ENCODE measurements at places on chromosomes 3 and 15.

DNA sequence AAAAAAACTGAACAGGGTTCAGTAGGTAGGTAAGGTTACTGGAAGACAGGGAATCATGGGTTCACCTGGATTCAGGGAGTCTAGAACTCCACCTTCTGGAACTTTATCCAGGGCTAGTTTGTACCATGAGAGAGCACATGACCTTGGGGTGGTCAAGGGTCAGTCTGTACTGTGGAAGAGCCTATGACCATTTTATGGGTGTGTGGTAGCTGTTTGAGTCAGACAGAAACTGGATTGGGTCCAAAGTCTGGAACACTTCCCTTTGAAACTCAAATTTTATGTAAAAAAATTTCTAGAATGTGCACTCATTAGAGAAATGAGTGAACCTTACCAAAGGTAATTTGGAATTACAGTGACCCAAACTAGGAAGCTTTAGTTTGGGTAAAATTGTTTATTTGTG lies 486.0 kb upstream of the AGTR1 start:
- DNase-seq, result no peak

DNA sequence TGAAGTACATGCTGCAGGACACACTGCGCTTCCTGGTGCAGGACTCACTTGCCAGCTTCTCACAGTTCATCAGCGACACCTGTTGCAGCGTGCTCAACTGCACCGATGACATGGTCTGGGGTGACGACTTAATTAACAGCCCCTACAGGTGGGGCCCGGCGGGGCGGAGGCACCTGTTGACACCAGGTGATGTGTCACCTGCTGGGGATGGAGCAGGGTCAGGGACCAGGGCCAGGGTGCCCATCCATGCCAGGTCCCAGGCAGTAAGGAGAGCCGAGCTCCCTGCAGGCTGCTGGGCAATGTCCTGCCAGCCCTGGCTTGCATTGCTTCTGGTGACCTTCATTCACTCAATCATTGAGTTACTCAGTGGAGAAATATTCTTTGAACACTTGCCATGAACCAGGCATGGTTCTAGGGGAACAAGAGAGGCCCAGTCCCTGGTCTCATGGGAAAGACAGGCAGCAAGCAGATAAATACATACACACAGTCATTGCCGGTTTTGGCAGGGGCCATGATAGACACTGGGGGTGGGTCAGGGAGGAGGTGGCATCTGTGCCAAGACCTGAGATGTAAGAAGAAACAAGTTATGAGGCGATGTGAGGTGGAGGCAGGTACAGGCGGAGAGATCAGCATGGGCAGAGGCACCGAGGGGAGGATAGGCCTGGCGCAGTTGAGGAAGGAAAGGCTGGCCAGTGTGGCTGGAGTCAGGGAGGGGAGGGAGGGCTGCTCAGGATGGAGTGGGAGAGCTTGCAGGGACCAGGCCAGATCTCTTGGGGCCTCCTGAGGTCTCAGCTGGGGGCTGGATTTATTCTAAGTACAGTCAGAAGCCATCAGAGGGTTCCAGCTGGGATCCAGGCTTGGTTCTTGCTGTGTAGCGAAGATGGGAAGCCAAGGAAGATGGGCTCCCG lies 30.8 kb downstream of the DNAH1 start:
- DNase-seq, result no peak

DNA sequence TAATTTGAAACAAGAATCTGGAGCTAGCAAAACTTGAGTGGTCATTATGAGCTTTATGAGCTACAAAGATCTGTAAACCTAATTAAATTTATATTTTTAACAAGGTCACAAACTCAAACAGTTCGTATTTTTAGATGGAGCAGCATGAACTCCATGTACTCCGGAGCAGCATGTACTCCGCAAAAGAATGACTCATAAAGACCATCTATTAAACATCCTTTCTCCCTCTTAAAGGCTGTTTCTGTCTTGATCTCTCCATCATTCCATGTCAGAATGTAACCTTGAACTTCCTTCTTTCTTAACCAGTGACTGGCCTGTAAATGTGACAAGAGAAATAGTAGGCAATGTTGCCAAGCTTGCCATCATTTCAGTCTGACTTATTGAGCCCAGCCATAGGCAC lies 696.9 kb downstream of the ZNF385D start:
- no peak for DNase-seq

DNA sequence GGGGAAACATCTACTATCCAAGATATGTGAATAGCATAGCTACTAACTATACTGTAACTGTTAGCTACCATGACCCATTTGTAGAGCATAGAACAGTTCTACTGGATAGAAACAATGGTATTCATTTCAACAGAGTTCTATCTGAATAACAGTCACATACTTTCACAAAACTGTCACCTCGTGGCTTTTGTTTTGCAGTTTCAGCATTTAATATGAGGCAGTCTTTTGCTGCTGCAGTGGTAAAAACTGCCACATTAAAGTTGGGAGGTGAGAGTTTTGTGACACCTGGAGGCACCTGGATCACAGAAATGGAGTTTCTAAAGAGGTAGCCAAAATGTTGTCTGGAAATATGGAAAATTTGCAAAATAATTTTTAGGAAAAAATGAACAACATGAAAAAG lies 578.0 kb downstream of the UNC13C start:
- DNase-seq, result no peak

DNA sequence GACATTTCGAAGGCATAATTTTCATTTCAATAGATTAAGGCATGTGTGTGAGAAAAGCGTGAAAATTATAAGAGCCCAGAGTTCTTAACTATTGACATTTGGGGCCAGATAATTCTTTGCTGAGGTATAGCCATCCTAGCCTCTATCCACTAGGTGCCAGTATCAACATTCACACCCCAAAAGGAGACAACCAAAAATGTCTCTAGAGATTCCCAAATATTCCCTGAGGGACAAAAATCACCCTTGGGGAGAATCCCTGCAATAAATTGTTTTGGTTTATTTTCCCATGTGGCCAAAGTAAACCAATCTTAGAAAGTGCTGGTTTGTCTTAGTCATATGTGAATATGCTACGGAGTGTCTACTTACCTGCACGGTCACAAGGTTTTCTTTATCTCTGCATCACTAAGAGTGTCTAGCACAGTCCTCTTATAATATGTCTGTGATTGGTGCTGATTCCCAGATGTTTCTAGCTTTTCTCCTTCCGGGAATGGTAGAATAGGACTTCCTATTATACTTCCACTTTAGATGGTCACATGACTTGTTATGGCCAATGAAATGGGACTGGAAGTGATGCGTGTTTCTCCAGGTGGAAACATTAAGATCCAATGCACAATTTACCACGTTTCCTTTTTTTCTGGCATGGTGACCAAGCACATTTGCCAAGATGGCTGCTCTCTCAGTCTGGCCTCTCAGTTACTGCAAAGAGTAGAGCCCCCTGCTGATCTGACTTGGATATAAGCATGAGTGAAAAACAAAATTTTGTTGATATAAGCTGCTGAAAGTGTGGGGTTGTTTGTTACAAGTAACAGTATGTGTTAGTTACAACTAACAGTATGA lies 8.0 kb upstream of the KBTBD8 start:
- DNase-seq, result no peak

DNA sequence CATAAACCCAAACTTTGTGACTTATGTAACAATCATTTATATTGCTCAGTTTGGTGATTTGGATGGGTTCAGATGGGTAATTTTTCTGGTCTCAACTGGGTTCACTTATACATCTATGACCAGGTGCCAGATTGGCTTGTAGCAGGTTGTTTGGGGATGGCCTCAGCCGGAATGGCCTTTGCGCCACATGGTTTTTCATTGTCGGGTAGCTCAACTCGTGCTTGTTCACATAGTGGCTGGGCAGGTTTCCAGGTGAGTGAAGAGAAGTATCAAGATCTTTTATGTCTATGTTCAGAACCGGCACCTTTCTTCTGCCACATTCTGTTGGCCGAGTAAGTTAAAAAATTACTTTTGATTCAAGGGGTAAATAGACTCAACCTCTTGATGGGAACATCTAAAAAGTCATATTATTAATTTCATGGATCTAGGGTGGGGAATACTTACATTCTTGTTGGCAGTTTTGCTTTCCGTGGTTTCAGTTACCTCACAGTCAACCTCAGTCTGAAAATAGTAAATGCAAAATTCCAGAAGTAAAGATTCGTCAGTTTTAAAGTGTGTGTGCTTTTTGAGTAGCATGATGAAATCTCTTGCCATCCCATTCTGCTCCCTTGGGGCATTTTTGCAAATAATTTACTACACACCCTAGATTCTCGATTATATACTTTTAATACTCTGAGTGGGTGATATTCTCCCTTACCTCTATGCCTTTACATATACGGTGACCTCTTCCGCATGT lies 745.7 kb upstream of the CCDC54 start:
- no peak for DNase-seq

DNA sequence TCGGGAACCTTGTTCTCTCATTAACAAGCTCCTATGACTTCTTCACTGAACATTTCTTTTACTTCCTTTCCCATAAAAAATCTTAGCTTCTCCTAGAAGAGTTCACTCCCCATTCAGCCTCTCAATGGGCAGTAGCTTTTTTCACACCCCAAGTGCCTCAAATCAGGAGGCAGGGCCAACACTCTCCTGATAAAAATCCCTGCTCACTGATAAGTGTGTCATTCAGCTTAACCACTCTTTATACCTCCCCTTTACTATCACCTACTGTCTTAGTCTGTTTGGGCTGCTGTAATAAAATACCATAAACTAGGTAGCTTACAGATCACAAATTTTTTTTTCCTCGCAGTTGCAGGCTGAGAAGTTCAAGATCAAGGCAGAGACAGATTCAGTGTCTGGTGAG lies 400.4 kb downstream of the WDR72 start:
- no peak for DNase-seq

DNA sequence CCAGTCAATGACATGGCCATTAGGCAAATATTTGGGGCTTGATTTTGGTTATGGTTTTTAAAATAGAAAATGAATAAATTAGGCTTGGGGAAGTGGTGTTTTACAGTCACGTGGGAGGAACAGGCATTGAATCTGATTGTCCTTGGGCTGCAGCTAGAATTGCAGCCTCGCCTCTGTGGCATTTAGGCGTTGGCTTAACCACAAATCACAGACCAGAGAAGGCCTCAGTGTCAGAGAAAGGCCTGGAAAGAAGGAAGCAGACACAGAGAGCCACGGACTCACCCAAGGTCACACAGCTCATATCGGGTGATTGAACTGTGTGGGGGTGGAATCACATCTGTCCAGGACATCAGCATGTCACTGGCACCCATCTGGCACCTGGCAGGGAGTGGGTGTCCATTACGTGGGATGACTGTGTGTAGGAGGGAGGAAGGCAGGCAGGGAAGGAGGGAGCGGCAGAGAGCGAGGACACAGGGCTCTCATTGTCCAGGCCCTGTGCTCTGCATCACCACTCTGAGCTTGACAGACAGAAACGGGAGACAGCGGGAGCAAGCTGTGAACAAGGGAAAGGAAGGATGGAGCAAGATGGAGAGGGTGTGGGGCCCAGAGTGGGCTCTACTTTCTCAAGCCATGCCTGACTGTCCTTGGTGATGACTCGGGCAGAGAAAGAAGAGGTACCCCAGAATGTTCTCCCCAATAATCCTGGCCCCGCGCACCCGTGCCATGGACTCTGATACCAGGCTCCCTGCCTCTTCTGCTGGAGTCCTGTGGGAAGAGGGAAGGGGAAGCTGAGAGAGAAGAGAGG lies 186.4 kb downstream of the FAM43A start:
- DNase-seq, result no peak

- DNase-seq, result no peak
Observed at GRCh38 chr3:195796795-195797194, 14.9 kb downstream of the MUC4 start.

DNA sequence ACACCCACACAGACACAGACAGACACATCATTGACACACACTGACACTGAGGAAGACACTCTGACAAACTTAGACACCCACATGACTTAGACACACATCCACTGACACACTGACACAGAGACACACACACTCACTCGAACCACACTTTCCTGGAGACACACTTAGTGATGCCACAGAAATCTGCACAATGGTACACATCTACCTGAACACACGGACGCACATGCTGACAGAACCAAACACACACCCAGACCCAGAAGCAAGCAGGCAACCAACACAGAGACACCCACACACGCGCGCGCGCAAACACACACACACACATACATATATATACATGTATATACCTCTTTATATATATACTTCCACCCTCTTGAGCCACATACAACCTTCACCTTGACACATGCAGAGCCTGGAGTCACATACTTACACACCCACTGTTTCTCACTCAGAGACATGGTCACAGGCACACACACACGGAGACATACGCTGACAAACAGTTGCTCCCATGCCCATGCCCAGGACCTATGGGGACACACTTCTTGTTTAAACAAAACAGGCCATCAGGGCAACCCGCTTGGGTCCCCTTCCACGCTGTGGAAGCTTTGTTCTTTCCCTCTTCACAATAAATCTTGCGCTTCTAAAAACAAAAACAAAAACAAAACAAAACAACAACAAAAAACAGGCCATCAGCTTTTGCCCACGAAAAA lies 913 bp upstream of the SCN5A start:
- DNase-seq, result no peak

DNA sequence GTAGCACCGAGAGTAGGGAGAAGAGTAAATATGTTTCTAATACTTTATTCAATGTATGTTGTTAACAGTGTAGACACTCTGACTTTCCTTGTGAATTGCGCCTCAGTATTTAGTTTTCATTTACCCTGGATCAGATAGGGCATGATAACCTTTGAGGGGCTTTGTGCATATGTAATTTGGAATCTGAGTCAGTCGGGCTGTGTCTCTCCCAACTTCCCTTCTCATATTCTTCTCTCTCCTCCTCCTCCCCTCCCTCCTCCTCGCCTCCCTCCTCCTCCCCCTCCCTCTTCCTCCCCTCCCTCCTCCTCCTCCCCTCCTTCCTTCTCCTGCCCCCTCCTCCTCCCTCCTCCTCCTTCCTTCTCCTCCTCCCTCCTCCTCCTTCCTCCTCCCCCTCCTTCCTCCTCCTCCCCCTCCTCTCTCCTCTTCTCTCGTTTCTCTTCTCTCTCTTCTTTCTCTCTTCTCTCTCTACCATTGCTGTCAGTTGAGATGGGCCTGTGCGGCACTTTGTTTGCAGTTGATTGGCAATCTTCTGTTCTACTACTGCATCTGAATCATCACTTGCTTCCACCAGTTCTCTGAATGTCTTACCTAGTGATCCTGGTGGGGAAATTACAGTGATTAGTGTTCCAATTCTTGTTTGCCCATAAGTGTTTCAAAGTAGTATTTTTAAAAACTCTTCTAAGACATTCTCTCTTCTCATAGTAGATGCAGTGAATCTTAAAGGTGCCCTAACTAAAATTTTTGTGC lies 162.3 kb downstream of the PGPEP1L start:
- no peak for DNase-seq

DNA sequence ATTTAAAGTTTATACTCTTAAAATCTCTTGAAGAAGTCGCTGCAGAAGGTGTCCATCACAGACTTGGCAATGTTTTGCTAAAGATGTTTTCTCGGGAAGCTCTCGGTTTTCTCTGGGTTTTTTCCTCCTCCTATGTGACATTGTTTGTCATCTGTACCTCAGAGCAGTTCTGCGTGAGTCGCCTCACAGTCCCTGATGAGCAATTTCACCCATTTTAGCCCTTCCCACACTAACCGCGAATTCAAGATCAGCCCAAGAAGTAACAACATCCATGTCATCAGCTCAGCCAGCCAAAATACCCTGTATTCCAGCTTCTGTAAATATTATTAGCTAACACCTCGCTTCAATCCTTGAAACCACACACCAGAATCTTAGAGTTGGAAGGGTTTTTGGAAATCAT lies 224.3 kb upstream of the SETMAR start:
- DNase-seq, result no peak

- no peak for DNase-seq
Observed at GRCh38 chr3:168102735-168103410, 7.1 kb upstream of the GOLIM4 start.

- no peak for DNase-seq
Observed at GRCh38 chr3:139811331-139811730, 123.7 kb upstream of the CLSTN2 start.

- no peak for DNase-seq
Observed at GRCh38 chr3:52208556-52208955, 10.6 kb downstream of the ALAS1 start.

GRCh38 chr3:157477441-157477840 lies 25.8 kb downstream of the VEPH1 start:
- DNase-seq, result no peak

All from activated CD4-positive, alpha-beta T cell treated with anti-CD3 and anti-CD28 coated beads, Interleukin-2, amount 50 U/mL, for 1 hour (primary cell).